NCI-H526 (cell line): ENCODE measurements at places on chromosomes 7 and 10.

DNA sequence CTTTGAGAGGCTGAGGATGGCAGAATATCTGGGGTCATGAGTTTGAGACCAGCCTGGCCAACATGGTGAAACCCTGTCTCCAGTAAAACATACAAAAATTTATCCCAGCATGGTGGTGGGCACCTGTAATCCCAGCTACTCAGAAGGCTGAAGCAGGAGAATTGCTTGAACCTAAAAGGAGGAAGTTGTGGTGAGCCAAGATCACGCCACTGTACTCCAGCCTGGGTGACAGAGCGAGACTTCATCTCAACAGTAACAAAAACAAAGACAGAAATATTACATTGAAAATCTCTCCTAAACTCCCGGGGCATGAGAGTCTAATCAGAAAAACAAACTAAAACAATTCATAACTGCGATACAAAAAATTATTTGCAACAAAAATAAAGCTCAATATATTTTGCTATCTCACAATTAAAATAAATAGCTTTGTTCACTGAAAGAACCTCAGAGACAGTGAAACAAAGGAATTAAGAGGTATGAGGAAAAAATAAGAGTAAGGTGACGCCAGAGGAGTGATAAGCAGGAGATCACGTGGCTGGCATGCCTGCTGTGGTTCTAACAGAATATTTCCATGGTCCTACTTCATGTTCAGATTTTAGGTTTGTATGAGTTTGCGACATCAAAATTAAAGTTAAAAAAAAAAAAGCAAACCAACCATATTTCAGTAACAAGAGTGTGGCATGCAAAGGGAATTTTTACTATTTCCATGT, 527.7 kb upstream of the POM121L12 start:
- DNase-seq: no peak

- no peak for DNase-seq
These were observed 8.5 kb downstream of the CALML3 start for GRCh38 chr10:5533098-5533731.

DNA sequence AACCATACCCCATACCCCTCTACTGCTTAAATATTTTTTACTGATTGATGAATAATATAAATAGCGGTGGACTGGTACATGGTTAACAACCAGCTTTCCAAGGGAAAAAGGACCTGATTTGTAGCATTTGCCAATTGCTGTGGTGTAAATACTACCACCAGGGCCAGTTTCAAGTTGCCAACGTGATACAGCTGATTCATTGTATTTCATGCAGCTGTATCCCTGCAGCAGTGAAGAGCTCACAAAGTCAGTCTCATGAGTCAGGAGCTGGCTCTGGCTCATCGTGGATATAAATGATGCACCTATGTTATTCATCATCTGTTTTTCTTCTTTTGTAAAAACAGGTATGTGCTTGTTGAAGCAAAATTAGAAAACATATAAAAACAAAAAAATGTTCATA, 15.2 kb downstream of the CALML5 start:
- DNase-seq: no peak

GRCh38 chr7:108234281-108234680, 104.1 kb upstream of the LAMB4 start:
- no peak for DNase-seq

GRCh38 chr10:70981936-70982335, 93.6 kb upstream of the PCBD1 start:
- DNase-seq: no peak

- DNase-seq: no peak
These were observed 678.6 kb upstream of the FOXK1 start for GRCh38 chr7:4003503-4003902.

- no peak for DNase-seq
These were observed 9.7 kb downstream of the CAMK1D start for GRCh38 chr10:12358863-12359564.

GRCh38 chr10:97580421-97581367, 3.5 kb upstream of the HOGA1 start:
- no peak for DNase-seq

- no peak for DNase-seq
These were observed 119.3 kb upstream of the FRMD4A start for GRCh38 chr10:14450041-14450491.

DNA sequence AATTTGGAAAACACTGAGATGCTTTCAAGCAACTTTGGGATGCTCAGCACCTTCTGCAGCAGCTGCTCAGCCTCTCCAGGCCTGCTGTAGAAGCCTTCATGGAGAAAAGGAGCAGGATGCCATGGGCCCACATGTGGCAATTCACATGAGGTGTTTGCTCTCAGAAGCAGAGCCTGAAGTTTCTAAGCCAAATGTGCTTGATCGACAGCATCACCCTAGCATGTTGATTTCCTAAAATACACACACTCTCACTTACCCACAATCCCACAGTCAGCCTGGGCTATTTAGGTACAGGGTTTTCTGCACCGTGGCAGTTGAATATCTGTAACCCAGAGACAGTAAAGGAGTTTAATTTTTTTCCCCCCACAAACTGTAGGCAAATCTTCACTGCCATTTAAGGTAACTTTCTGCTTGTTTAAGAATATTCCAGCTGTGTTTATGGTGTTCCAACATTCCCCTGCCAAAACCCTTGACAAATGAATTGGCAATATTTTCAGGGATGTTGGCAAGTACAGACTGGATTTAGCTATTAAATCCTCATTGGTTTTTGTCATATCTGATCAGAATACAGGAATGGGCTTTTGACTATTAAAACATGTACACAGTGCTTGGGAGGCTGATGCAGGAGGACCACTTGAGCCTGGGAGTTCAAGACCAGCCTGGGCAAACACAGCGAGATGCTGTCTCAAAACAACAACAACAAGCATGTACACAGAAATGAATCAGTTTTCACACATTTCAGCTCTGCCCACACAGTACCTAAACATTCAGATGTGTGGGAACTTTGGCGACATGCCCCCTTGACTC, 244.2 kb downstream of the CELF2 start:
- DNase-seq: no peak

DNA sequence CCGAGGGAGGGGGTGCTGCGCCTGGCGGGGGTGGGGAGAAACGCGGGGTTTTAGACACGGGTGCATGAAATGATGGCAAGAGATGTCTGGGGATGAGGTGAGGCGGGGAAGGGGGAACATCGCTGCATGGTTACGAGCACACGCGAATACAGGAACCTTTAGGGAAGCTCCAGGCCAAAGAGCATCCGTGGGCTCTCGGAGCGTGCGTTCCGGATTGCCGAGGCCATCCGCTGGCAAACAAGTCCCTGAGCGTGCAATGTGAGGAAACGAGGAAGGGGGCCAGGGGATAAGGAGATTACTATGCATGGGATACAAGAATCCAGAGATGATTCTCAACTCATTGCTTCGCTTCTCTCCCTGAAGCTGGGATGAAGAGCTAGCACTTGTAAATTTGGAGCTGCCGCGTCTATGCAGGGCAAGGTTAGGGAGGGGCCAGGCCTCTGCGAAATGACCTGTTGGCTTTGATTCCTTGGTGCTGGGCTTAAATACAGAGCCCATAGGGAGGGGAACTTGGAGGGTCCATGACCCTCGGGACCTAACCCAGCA, 520 bp upstream of the WNT2 start:
- peak; percentile 20 for DNase-seq

DNA sequence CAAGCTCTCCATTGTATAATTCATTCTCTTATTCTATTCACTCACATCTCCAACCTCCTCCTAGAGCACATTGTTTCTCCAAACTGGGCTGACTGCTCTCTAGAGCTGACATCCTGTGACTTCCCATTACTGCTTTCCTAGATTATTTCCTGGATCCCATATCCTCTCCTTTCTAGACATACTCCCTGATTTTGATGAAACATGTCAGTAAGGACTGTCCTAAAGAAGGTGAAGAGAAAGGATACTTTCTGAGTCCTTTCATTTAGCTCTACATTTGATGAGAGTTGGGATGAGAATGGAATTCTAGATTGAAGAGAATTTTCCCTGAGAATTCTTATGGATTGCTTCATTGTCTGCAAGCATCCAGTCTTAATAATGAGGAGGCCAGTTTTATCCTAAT, 78.8 kb downstream of the CNNM2 start:
- no peak for DNase-seq

DNA sequence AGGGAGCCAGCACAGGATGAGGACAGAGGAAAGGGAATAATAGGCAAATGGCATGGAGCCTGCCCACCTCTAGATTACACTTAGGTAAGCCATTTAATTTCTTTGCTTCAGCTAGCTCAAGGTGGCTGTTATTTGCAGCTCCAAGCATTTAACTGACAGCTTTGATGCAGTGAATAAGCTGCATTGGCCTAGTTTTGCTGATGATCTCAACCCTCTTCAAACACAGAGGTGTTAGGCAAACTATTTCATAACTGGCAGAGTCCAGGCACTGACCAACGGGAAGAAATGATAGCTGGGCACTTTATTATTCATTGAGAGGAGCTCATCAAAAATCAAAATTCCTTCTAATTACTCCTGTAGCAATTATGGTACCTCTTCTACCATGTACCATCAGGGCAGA, 317.4 kb downstream of the BMPER start:
- no peak for DNase-seq

DNA sequence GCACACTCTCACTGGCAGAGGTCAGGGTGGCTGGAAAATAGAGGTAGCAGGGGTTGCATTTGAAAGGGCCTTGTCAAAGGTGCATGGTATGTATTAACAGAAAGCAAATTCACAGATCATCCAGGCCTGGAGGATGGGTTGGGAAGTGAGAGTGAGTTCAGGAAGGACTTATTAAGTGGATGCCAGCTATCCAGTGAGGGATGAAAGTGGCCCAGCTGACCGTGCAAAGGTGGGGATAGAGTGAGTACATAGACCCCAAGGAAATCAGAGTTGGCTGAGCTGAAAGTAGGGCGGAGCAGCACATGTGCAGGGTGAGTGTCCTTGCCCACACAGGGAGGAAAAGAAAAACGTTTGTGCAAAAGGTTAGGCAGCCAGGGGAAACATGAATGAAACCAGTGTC, 58.1 kb downstream of the HECW1 start:
- DNase-seq: no peak

DNA sequence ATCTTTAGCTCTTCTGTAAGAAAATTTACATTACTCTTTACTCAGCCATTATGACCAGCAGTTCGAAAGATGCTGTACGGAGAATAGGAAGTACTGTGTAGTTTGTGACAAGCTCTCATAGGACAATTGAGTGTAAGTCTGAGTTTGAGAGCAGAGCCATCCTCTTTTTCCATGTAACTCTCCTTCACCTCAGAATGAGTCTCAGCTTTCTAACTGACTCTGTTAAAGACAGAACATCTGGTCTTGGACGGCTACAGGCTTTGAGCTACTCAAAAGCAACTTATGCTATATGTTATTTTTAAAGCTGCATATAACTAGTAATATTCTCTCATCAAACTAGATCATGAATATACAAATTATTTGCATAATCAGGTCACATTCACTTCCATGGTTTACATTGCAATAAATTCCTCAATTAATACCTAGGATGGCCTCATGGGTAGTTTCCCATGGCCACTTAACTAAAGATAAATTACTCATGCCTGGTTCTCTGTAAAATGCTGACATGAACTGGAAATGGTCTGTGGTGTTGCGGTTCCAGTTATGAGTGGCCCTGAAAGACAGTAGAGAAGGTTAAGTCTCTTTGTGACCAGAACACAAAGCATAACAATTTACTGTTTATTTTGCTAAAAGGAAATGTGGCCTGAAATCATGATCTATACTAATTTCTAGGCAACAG, 358.7 kb downstream of the PHF14 start:
- DNase-seq: no peak

- no peak for DNase-seq
These were observed 36.9 kb downstream of the NAMPT start for GRCh38 chr7:106247841-106248240.

- DNase-seq: no peak
These were observed 113.5 kb downstream of the COL13A1 start for GRCh38 chr10:69915215-69915560.

GRCh38 chr7:157284229-157285014, 52.4 kb upstream of the DNAJB6 start:
- DNase-seq: no peak

DNA sequence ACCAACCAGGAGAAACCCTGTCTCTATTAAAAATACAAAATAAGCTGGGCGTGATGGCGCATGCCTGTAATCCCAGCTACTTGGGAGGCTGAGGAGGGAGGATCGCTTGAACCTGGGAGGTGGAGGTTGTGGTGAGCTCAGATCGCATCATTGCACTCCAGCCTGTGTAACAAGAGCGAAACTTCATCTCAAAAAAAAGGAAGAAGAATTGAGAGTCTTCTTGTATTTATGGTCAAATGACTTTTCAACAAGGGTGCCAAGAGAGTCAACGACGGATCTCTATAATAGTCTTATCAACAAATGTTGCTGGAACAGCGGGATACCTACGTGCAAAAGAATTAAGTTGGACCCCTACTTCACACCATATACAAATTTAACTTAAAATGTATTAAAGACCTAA, 21.6 kb upstream of the JAZF1 start:
- DNase-seq: no peak

DNA sequence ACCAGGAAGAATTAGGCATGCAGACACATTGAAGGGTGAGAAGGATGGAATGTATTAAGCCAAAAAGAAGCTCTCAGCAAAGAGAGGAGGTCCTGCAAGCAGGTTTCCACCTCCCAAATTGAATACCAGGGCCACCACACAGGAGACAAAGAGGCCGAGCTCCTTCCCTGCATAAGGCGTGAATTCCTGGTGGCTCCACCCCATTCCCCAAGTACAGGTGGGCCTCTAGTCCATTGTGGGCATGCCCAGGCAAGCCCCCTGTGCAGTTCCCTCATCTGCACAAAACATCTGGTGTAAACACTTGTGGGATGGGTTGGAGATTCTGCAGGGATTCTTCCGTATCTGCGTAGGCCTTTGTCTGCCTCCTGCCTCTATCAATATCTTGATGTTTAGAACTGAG, 817.5 kb downstream of the NRG3 start:
- DNase-seq: no peak

DNA sequence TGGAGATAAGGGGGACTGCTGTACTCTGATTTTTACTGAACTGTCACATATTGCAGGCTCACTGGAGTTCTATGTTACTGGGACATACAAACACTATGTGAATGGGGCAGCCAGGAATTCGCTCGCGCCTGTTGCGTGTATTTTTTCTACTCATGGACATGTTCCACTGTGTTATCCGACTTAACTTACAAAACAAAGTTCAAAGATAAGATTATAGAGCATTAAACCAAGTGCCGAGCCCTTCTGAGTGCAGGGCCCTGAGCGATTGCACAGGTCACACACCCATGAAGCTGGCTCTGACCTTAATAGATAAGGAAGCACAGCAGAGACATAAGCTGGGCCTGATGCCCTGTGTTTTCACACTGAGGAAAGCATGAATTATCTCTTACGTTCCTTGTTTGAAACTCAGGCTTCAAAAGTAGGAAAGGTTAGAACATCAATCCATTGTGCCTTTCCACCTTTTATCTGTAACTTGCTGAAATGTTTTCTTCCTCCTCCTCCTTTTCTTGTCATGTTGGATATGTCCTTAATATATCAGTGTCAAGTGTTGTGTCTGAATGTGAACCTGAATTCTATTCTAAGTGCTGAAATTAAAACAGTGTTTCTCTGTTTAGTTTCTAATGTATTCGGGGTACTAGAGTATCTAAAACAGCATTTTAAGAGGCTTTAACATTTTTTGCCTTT, 273.8 kb downstream of the AUTS2 start:
- DNase-seq: no peak
